ENCODE measurements at places on chromosomes 3 and 15.

DNA sequence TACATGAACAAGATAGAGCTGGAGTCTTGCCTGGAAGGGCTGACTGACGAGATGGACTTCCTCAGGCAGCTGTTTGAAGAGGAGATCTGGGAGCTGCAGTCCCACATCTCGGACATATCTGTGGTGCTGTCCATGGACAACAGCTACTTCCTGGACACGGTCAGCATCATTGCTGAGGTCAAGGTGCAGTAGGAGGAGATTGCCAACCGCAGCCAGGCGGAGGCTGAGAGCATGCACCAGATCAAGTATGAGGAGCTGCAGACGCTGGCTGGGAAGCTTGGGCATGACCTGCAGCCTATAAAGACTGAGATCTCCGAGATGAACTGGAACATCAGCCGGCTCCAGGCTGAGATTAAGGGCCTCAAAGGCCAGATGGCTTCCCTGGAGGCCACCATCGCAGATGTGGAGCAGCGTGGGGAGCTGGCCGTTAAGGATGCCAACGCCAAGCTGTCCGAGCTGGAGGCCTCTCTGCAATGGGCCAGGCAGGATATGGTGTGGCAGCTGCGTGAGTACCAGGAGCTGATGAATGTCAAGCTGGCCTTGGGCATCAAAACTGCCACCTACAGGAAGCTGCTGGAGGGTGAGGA is 5.5 kb upstream of the LARP6 start:
- DNase-seq, result no peak

DNA sequence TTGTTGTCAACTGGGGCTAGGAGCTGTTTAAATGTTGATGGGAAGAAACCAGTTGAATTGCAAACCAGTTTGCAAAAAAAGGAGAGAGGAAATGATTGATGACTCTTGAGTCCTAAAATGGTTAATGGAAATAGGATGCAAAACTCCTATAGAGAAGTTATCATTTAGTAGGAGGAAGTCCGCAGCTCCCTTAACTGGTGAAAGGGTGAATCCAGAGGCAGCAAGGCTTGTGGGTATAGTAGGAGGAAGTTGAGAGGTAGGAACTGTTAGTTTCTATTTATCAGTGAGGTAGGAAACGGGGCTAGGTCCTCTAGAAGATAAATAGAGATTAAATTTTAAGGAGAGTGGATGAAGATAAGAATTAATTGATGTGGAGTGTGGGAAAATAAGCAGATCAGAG is 15.4 kb downstream of the IREB2 start:
- DNase-seq, result no peak

DNA sequence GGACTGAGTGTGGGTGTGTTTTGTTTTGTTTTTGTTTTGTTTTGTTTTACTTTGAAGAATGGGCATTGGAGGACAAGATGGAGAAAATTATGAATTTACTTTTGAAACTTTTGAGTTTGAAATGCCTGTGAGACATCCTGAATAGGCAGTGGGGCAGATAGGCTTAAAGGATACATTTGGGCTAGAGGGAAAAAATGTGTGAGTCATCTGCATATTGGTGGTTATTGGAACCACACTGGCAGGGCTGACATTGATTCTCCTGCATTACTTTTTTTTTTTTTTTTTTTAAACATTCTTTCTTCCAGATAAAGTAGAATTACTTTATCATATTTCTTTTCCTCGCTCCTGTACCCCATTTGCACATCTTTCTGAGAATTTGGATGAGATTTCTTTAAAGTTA is 56.1 kb downstream of the CALML4 start:
- DNase-seq, result no peak

DNA sequence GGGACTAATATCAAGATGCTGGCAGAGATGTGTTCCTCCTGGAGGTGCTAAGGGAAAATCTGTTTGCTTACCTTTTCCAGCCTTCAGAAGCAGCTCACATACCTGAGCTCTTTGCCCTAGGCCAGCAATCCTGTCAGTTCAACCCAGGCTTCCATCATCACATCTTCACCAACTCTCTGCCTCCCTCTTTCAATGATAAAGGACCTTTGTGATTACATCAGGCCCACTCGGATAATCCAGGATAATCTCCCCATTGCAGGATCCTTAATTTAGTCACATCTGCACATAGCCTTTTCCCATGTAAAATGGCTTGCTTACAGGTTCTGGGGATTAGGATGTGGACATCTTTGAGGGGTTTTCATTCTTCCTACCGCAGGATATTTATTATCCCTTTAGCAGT is 58.3 kb downstream of the NSUN3 start:
- no peak for DNase-seq

- DNase-seq, result no peak
Measured at GRCh38 chr3:101567528-101568317, 6.1 kb downstream of the TRMT10C start.

DNA sequence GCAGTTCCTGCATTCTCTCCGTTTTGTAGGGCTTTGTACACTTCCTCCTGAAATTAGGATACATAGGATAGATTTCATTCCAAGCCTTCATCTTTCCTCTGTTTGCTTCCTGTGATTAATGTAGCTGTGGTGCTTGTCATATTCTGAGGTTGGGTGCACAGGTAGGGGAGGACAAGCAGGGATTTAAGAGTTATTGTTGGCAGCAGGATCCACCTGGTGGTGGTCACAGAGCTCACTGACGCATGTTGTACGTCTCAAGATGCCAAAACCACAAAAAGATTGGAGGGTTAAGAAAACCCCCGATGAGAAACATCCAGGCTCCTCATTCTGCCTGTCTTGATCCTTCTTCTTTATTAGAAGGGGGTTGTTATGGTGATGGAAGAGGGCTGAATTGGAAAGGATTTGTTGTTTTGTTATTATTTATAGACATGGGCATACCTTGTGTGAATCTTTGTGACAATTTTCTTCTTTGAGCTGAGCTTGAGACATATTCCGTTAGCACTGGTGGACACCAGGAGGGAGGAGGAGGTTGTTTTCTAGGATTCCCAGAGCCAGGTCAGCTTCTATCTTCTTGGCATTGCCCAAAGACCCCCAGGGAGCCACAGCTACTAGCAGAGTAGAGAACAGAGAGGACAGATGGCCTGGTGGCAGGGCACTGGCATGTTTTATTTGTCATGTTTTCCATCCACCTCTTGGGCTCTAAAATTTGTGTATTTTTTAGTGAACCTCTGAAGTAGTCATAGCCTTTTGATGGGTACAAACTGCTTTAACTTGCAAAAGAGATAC is 57.7 kb upstream of the LARS2 start:
- no peak for DNase-seq

DNA sequence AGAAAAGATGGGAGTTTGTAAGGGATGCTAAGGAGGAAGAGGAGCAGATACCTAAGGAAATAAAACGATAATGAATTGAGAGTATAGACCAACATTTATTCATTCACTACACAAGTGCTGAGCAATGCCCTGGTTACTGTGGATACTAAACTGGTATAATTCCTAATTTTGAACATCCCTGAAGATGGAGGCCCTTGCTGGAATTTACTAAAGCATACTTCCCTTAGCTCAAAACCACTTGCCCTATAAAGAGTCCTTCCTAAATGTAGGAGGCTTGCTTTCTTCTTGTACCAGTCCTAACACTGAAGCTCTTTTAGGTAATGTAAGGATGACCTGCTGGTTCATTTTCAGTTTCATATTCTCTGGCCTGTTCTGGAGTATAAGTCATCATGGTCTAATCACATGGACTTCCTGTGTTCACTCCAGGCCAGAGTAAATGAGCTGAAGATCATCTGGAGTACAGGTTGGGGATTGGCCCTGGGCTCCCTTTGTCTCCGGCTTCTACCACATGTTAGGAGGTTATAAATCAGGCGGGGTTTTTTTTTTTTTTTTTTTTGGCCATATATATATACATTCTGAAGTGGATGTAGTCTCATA is 40.1 kb upstream of the MTMR10 start:
- no peak for DNase-seq
